ENCODE measurements at places on chromosomes 6 and 20.

DNA sequence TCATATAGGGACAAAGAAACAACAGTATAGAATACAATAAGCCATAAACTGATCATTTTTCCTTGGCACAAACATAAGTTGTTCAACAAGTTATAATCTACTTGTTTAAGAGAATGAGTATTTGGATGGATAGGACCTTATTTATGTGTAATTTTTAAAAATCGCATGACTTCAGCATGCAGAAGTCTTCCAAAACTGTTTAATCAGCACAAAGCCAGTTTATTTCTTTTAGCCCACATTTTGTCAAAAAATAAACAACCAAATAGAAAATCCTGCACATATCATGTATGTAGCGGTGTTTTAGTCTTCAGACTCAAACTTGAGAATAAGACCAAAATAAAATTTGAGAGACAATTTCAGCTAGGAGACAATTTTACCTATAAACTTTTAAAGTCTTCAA lies 304.7 kb downstream of the TRDN start:
- no peak for DNase-seq

DNA sequence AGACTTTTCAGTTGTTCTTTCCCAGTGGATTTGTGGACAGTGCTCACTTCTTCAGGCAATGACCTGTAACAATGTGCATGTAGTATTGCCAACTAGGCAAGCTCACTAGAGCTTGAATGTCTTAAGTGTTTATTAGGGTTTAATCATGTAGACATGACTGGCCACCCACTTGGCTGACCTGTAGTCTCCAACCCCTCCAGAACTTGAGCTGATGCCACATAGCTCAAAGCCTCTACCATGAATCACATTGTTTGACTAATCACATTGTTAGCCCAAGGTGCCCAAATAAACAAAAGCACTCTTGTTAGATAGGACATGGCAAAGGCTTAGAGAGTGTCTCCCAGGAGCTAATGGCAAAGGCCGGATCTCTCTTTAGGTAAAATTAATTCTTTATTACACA lies 272.7 kb downstream of the GRIK2 start:
- no peak for DNase-seq

DNA sequence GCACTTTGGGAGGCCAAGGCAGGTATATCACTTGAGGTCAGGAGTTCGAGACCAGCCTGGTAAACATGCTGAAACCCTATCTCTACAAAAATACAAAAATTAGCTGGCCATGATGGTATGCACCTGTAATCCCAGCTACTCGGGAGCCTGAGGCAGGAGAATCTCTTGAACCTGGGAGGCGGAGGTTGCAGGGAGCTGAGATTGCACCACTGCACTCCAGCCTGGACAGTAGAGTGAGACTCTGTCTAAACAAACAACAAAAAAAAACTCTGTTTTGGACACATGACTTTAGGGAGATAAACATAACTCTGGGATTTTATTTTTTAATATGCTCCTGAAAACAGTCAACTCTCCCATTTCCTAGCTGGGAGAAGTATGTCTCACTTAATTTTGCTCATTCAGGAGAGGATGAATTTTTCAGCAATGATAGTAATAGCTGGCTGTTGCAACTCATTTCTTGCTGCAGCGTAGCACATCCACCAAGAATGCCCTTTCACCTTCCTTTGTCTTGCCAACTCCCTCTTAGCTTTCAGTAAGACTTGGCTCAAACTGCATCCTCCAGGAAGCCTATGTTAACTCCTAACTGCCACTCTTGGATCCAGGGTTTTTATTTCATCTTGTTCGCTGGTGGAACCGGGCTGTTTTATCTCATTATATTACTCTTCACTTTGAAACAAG lies 24.3 kb downstream of the TOP1 start:
- DNase-seq, result no peak

DNA sequence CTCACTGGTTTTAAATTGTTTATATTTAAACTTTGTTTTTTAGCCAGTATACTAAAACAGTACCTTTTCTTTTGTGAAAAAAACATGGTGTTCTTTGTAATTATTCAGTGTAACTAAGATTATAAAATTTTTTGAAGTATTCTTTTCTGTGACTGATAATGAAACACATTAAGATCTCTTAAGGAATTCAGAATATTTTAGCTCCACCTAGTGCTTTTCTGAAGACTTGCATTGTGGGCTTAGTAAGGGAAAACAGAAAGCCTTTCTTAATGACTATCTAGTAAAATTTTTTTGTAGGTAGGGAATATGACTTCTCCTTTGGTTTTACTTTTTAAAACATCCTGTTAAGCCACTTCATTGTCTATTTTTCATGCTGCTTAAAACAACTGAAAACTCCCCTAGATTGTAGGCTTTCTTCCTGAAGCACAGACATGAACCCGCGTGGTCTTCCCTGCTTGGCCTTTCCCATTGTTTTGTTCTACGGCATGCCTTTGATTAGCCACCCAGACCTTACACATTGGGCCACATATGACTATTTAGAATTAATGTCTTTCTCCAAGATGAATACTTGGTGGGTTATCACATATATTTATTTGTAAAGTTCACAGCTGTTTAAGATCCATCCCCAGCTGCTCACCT lies 72.1 kb downstream of the AFDN start:
- no peak for DNase-seq

DNA sequence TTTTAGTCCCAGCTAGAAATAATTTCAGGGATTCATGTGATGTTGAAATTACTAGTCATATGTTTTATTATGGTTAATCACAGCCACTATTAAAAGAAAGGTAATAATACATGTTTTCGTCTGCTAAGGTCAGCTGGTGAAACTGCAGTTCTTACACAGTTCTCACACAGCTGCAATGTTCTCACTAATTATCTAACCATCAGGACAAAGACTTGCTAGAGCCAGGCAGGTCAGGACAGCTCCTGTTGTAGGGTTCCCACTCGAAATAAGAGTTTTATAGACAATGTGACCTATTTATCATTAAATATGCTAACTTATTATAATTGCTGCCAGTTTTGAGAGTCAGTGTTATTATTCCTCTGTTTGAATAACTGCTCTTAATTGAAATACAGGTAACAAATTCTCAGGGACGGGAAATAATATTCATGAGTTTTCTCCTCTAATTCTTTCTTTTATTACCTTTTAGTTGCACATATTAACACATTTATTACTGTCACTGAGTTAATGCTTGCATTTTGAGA lies 97.9 kb downstream of the GJA1 start:
- DNase-seq, result no peak

- no peak for DNase-seq
These were observed 372.8 kb downstream of the BTBD9 start for GRCh38 chr6:38266921-38267354.

DNA sequence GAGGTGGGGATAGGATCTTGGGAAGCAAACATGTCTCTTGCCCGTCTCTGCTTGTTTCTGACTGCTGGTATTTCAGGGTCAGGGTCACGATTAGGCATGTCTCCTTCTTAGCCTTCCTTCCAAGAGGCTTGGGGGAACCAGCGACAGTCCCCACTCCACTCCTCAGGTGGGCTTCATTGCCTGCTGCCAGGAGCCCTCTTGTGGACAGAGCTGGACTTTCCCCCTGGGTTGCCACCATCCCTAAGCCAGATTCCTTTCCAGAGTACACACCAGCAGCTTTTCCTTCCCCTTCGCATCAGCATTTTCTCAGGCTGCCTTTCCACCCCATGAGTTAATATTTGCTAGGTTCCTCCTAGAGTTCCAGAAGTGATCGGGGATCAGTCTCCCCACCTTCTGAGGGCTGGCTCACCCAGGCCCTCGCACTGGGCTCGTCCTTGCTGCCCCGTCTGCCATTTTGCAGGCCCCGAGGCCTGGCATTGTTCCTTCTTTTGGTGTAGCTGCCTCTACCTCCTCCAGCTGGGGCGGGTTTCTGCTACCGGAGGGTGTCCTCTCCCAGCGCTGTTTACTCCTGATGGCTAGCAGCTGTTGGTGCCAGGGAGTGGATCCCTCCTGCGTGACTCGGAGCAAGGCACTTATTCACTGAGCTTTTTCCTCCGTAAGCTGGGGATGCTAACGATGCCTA lies 8.8 kb upstream of the C20orf144 start:
- DNase-seq, result peak; percentile 50

DNA sequence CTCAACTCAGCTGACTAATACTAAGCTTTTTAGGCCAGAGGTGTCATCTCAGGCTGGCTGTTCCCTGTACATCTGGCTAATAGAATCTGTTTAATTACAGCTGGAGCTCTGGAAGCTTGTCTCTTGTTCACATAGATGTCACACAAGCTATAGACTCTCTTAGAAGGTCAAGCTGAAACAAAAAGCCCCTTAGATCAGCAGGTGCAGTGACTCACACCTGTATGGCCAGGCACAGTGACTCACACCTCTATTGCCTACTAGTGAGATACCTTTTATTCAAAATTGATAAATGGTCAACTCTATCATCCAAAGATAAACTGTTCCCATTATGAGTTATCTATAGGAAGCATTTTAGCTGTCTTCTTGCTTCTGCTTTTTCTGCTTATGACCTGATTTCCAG lies 29.9 kb upstream of the MTHFD1L start:
- no peak for DNase-seq

- DNase-seq, result no peak
These were observed 74.8 kb downstream of the RIN2 start for GRCh38 chr20:19832875-19833274.

- DNase-seq, result no peak
These were observed 266.4 kb downstream of the HAO1 start for GRCh38 chr20:7673841-7674240.

DNA sequence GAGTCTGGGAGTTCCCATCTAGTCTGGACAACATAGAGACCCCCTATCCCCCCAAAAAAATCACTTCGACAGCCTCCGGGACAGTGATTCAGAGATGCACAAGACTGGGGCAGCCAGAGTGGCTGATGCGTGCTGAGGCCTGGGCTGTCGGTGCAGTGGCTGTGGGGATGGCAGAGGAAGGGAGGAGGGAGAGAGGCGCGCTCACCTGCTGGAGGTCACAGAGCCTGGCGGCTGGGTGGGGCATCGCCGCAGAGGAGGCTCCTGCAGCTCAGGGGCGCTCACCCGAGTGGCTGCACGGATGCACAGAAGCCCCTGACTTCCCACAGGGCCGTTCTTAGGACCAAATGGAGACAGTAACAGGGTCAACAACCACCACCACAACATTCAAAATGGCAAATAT lies 182.8 kb downstream of the SMOC2 start:
- DNase-seq, result no peak

GRCh38 chr6:2877057-2877882 lies 25.8 kb downstream of the SERPINB9 start:
- DNase-seq, result no peak

- DNase-seq, result no peak
These were observed 217.9 kb downstream of the TBX18 start for GRCh38 chr6:84546427-84546914.

DNA sequence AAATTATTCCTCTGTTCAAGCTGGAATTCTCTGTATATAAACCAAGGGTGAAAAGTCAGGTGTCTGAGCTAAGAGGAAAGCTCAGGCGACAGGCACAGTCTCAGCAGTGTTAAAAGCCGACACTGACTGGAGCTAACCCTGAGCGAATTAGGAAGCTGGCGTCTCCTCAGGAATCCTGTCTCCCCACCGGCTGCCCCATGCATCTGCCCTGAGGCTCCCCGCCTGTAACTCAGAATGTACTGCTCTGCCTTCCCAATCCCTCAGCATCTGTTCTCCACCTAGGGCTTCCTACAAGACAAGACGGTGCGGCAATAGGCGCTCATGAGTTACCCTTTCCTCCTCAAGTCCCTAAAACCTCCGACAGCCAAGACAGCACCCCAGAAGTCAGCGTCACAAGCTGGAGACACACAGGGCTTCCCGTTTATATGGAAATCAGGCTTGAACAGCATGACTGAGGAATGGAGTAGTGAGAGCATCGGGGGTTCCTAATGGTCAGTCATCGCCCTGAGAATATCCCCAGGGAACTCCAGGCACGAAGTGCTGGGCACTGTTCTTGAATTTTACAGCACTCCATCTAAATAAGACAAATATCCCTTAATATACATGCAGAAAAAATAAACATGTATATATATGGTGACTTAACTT lies 33.5 kb downstream of the WDR27 start:
- no peak for DNase-seq

DNA sequence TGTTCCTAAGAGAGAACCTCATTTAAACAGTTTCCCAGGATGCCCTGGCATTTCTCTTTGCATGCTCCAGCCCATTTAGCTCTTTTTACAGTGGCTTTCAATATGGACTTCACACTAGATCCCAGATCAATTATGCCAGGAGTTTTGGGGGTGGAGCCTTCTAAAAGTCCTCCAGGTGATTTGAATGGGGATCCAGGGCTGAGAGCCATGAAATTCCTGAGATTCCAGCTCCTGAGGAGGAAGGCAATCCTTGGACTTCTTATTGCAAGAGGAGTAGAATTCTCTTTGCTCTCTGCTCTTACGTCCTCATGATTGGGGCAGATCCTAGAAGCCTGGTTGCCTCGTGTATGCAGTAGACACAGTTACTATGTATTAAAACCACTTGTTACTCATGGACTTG lies 184.2 kb downstream of the DHX35 start:
- DNase-seq, result no peak

GRCh38 chr6:152598901-152599537 lies 38.1 kb downstream of the SYNE1 start:
- DNase-seq, result no peak

- no peak for DNase-seq
These were observed 150.4 kb upstream of the GGTLC1 start for GRCh38 chr20:24138951-24139350.

- DNase-seq, result peak; percentile 81
These were observed 979 bp upstream of the SOD2 start for GRCh38 chr6:159693894-159694545.

GRCh38 chr6:157269261-157269794 lies 54.0 kb downstream of the TMEM242 start:
- DNase-seq, result no peak

GRCh38 chr20:59004763-59005522 lies 2.1 kb downstream of the CTSZ start:
- DNase-seq, result no peak

- DNase-seq, result no peak
These were observed 46.2 kb upstream of the SDHAF4 start for GRCh38 chr6:70520575-70520974.

DNA sequence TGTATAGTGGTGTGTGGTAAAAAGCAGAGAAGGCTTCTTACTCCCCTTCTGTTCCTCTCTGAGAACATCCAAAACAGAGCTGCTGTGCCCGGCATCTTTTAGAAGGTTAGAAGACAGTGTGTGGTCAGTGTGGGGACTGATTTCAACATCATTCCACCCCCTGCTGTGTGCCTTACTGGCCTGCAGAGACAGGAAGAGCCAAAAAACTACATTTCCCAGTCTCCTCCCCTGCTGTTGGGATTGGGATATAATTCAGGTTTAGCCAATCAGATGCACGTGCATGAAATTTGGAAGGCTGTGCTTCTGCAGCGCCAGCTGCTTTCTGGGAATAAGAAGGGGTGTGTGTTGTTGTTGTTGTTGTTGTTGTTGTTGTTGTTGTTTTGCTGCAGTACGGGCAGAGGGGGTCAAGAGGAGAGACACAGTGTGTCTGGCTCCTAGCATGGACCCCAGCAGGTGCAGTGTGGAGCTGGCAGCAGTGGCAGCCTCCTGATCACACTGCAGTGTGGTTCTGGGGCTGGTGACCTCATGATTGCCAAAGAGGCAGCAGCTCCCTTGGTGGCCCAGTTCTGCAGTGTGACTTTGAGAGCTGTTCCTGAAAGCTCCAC lies 74.7 kb downstream of the MRPL14 start:
- DNase-seq, result no peak

Measured in CD8-positive, alpha-beta T cell (primary cell).